ENCODE measurements at places on chromosomes 16 and 17.

- no peak for DNase-seq
Measured at GRCh38 chr17:40321524-40321929, 12.5 kb downstream of the RARA start.

DNA sequence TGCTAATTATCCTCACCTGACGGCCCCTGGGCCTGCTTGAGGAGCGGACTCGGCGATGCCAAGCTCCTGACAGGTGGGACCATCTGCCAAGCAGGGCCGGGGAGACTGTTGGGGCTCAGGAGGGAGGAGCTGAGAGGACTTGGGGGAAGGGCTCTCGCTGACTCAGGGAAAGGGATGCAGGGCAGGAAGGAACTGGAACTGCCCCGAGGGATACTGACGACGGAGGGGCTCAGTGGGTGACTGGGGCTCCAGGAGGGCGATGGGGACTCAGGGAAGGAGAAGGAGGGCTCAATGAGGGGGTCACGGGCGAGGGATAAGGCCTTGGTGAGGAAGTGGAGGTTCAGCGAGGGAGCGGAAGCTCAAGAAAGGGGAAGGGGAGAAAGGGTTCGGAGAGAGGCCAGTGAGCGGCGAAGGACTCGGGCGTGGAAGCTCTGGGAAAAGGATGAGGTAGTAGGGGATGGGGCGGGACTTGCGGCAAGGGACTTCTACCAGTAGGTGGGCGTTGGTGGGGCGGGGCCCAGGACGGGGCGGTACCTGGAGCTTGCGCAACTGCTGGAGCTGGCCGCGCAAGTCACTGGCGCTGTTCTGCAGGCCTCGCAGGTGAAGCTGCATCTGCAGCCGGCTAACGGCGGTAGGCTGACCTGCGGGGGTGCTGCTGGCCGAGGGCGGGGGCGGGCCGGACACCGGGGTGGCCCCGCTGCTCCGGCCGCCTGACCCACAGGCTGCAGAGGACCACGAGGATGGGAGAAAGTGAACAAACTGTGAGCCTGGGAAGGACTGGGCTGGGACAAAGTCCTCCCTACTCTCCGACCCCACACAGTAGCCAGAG lies 46.5 kb downstream of the SRCIN1 start:
- DNase-seq: no peak

DNA sequence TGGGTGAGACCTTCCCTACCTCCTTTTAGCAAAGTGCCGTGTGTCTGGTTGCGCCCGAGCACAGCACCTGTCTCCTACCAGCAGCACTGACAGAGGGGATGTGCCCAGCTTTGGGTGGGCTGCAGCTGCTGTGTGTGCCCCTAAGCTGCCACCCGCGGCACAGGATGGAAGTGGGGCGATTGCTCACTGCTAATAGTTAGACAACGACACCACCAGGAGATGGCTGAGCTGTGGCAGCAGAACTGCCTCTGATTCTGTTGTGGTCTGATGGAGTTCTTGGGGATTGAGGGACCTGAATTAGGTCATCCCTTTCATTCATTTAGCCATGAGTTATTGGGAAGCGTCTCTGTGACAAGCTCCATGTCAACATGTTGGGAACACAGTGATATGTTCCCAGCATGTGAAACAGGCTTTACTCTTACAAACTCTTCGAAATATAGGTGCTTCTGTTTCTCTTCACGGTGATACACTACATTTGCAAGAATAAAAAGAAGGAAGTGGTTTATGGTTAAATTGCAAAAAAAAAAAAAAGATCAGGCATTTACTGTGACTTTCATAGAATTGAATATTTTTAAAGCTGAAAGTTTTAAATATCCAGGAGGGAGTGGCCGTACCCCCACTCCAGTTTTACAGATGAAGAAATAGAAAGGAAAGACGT lies 184.4 kb downstream of the MAF start:
- DNase-seq: no peak

GRCh38 chr17:64938925-64939474 lies 19.7 kb upstream of the LRRC37A3 start:
- DNase-seq: no peak

GRCh38 chr17:41171886-41172285 lies 3.9 kb upstream of the KRTAP4-3 start:
- no peak for DNase-seq

DNA sequence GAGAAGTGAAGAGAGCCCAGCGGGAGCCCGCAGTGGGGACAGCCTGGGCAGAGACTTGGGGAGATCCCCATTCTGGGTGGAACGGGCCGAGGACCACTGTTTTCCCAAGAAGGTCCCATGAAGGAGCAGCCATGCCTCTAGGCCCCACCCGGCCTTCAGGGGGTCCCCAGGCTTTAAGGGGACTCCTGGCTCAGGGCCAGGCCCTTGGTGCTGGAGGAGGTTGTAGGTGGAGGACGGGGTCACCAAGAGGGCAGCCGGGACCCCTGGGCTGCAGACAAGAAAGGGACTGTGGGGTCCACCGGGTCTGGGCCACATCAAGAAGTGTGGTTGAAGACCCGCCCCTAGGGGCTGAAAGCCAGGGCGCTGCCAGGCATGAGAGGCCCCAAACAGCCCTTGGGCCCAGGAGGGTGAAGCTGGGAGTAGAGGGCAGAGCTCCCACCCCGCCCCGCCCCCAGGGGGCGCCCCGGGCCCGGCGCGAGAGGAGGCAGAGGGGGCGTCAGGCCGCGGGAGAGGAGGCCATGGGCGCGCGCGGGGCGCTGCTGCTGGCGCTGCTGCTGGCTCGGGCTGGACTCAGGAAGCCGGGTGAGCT lies at the start of gene PRSS21:
Gene PRSS21, plus strand, starts transcription at position 487 of the 589 bp plus-strand sequence. Its CDS starts 32 bp downstream, at position 519.
- DNase-seq: no peak
